ENCODE measurements at places on chromosomes 12 and 14.

- no peak overlapping the region for H3K4me3 ChIP-seq
- no peak for DNase-seq
- no peaks in the 10 kb centered on the region for H3K27me3 ChIP-seq
- H3K4me1 ChIP-seq, result no peaks in the 10 kb centered on the region
These were observed 33.1 kb downstream of the SYNDIG1L start for GRCh38 chr14:74392616-74393570.

- H3K4me3 ChIP-seq, result peak within 1 kb of the TSS; percentile 40
- H3K27me3 ChIP-seq, result no peaks in the 10 kb centered on the region
- H3K36me3 ChIP-seq, result peaks cover 14% of the 10 kb centered on the region
- H3K27ac ChIP-seq, result no peak within 1 kb of the TSS
These were observed at the start of gene FKBP11 for GRCh38 chr12:48925304-48926011. FKBP11 (minus strand) TSS chr12:48925492; CDS start chr12:48925428, 64 bp downstream.

GRCh38 chr14:20679907-20680306, 4.5 kb upstream of the RNASE4 start:
- H3K27me3 ChIP-seq, result no peaks in the 10 kb centered on the region
- H3K4me3 ChIP-seq, result peak overlapping the region; percentile 81
- H3K4me1 ChIP-seq, result no peaks in the 10 kb centered on the region
- no peaks in the 10 kb centered on the region for H3K36me3 ChIP-seq

GRCh38 chr14:65413739-65414045, 1.2 kb downstream of the FUT8 start:
- H3K27ac ChIP-seq, result peak overlapping the region; percentile 79
- no peak for DNase-seq
- no peaks in the 10 kb centered on the region for H3K36me3 ChIP-seq

GRCh38 chr12:24668563-24668962, 280.3 kb downstream of the BCAT1 start:
- no peak overlapping the region for H3K27ac ChIP-seq
- no peaks in the 10 kb centered on the region for H3K27me3 ChIP-seq
- H3K4me1 ChIP-seq, result no peaks in the 10 kb centered on the region
- no peaks in the 10 kb centered on the region for H3K36me3 ChIP-seq
- no peak overlapping the region for H3K4me3 ChIP-seq

GRCh38 chr14:51317373-51317772, 77.3 kb downstream of the TMX1 start:
- H3K4me3 ChIP-seq, result no peak overlapping the region
- H3K27ac ChIP-seq, result no peak overlapping the region

DNA sequence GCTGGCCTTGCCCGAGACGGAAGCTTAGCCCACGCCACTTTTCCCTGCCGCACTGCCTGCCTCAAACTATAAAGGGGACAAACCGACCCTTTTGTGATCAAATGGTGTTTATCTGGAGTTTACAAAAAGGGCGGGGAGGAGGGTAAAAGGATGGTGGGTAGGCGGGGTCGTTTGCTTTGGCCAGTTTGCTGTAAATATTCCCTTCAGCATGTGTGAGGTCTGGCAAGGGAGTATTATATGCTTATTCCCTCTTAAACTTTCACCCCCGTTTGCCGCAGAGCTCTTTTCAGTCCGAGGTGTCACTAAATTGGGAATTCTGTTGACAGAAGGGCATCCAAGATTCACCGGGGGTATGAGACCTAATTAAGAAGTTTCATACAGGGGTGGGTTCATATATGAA, 3.8 kb upstream of the TBX3 start:
- H3K4me1 ChIP-seq, result no peaks in the 10 kb centered on the region
- H3K27ac ChIP-seq, result no peak overlapping the region
- peaks cover 2% of the 10 kb centered on the region for H3K27me3 ChIP-seq
- H3K36me3 ChIP-seq, result peaks cover 5% of the 10 kb centered on the region

- DNase-seq, result no peak
- H3K27me3 ChIP-seq, result no peaks in the 10 kb centered on the region
- H3K4me3 ChIP-seq, result no peak overlapping the region
- no peak overlapping the region for H3K27ac ChIP-seq
- no peaks in the 10 kb centered on the region for H3K4me1 ChIP-seq
- H3K36me3 ChIP-seq, result no peaks in the 10 kb centered on the region
These were observed 43.5 kb downstream of the FLRT2 start for GRCh38 chr14:85573406-85573805.

DNA sequence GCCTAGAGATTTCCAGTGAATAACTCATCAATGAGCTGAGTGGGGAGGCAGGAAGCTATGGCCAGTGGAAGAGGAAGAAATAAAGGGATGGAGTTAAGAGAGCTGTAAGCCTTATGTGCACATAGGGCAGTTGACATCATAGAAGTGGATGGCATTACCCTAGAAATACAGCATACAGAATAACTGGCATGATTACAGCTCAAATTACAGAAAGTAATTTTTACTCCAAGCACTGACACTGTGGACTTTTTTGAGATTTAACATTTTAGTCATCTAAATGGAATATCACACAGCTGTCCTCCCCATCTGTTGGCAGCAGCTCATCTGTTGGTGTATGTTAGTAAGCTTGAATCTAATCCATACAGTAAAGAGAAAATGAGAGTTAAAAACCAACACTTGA, 5.4 kb upstream of the IPO8 start:
- H3K4me1 ChIP-seq, result peaks cover 2% of the 10 kb centered on the region
- H3K27ac ChIP-seq, result no peak overlapping the region
- DNase-seq, result no peak
- no peak overlapping the region for H3K4me3 ChIP-seq
- H3K36me3 ChIP-seq, result no peaks in the 10 kb centered on the region

DNA sequence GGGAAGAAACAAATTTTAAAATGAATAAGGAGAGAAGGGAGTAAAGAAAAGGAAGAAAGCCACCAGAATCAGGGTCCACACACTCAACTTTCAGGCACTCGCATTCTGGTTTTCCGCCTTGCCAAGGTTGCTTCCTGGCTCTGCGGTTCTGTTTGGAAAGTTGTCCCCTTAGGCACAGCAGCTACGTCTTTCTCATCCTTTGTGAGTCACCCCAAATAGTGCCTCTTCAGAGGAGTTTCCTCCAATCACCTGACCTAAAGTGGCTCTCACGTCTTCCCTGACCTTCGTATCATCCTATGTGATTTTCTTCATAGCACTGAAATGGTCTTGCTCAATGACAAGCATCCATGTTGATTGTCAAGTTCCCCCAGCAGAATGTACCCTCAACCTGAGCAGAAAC, 99.5 kb upstream of the TMCC3 start:
- no peak overlapping the region for H3K4me3 ChIP-seq
- no peak for DNase-seq
- H3K36me3 ChIP-seq, result no peaks in the 10 kb centered on the region
- peaks cover 19% of the 10 kb centered on the region for H3K27me3 ChIP-seq
- H3K4me1 ChIP-seq, result no peaks in the 10 kb centered on the region

DNA sequence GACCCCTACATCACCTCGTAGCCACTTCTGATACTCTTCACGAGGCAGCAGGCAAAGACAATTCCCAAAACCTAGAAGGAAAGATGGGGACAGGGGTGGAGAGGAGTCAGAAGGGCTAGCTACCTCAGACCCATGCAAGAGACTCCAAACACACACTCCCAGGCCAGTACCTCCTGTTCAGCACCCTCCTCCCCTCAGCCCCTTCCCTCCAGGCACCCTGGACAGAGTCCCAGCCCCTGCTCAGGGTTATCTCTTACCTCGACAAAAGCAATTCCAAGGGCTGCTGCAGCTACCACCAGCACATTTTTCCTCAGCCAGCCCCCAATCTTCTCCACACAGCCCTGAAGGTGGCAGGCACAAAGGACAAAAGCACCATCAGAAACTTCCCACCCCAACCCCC, 3.3 kb downstream of the CD63 start:
- no peaks in the 10 kb centered on the region for H3K27me3 ChIP-seq
- H3K4me3 ChIP-seq, result no peak overlapping the region
- no peak overlapping the region for H3K27ac ChIP-seq
- DNase-seq, result no peak
- H3K36me3 ChIP-seq, result peaks cover 10% of the 10 kb centered on the region

DNA sequence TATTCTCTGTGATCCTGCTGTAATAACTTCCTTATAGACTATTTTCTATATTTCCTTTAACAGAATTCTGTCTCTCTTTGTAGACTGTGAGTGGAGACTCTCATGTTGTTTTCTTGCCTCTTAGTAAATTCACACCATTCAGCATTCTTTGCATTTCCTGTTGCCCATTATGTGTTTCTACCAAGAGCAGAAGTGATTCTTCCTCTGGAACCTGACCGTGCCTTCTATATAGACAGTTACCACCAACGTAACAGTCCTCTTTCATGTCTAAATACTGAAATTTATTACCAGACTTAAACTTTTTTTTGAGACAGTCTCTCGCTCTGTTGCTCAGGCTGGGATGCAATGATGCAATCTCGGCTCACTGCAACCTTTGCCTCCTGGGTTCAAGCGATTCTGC, 31.1 kb downstream of the METAP2 start:
- H3K36me3 ChIP-seq, result peaks cover 16% of the 10 kb centered on the region
- no peak overlapping the region for H3K4me3 ChIP-seq
- H3K4me1 ChIP-seq, result no peaks in the 10 kb centered on the region
- DNase-seq, result no peak

GRCh38 chr12:99381992-99382391, 265.6 kb upstream of the GARIN6 start:
- no peak overlapping the region for H3K4me3 ChIP-seq
- H3K36me3 ChIP-seq, result no peaks in the 10 kb centered on the region
- H3K27me3 ChIP-seq, result no peaks in the 10 kb centered on the region
- H3K27ac ChIP-seq, result no peak overlapping the region
- DNase-seq, result no peak

DNA sequence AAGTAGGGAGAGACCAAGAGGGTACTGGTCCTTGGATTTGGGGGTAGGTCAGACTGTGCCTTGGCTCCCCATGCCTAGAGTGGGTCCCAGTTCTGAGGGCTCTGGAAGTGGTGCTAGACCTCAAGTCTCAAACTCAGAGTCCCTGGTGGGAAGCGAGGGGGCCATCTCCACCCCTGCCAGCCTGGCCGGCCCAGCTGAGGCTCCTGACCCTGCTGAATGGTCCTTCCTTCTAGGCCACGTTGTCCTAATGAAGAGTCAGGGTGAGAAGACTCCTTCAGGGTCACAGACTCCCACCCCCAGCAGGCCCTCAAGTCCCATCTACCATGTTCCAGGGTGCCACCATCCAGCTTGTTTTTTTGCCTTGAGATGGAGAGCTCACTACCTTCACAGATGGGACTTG, 12.9 kb downstream of the SERPINA6 start:
- no peaks in the 10 kb centered on the region for H3K27me3 ChIP-seq
- no peak overlapping the region for H3K27ac ChIP-seq
- H3K4me1 ChIP-seq, result no peaks in the 10 kb centered on the region
- H3K36me3 ChIP-seq, result no peaks in the 10 kb centered on the region

- H3K4me3 ChIP-seq, result no peak overlapping the region
- DNase-seq, result no peak
- H3K27me3 ChIP-seq, result no peaks in the 10 kb centered on the region
- no peak overlapping the region for H3K27ac ChIP-seq
- no peaks in the 10 kb centered on the region for H3K36me3 ChIP-seq
- H3K4me1 ChIP-seq, result no peaks in the 10 kb centered on the region
These were observed 25.9 kb upstream of the SRP54 start for GRCh38 chr14:34956931-34957330.

Data from Panc1 (cell line).